ENCODE measurements at places on chromosomes 11 and 22.

DNA sequence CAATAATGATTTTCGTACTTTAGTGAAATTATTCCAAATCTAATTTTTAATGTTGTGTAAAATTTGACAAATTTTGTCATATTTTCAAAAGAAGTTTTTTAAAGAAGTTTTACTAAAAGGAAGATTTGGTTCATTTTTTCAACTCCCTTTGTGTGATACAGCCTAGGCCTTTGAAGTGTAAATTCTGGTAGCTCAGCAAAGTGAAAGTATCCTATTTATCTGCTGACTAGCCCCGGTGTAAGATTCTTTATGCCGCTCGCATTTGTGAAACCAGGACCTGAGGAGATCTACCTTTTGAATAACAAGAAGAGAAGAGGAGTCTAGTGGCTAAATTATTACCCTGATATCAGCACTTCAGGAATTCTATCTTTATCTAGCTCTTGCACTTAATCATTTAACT, 177.4 kb downstream of the JRKL start:
- no peak for DNase-seq

- DNase-seq = no peak
Observed at GRCh38 chr11:34667810-34668582, 47.1 kb downstream of the EHF start.

GRCh38 chr11:85685125-85685819, 723 bp downstream of the CCDC89 start:
- DNase-seq = no peak

- no peak for DNase-seq
Observed at GRCh38 chr22:44049486-44050231, 25.6 kb downstream of the PARVB start.

GRCh38 chr22:39638958-39639357, 68.4 kb downstream of the CACNA1I start:
- no peak for DNase-seq

DNA sequence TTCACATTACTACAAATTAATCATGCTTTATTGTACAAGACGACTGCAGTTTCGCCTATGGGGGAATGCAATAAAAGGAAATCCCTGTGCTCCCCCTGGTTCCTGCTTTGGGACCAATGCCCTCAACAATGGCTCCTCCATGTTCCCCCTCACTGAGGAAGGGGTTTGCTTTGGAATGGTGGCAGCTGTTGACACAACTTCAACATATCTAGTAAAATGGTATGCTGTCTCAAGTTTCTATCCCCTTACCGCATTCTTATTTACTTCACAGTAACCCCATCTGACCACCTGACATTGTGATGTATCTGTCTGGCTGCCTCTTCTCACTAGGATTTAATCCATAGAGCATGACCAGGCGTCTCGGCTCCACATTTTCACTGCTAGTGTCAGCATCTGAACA, 48.8 kb downstream of the PIWIL3 start:
- DNase-seq = no peak

DNA sequence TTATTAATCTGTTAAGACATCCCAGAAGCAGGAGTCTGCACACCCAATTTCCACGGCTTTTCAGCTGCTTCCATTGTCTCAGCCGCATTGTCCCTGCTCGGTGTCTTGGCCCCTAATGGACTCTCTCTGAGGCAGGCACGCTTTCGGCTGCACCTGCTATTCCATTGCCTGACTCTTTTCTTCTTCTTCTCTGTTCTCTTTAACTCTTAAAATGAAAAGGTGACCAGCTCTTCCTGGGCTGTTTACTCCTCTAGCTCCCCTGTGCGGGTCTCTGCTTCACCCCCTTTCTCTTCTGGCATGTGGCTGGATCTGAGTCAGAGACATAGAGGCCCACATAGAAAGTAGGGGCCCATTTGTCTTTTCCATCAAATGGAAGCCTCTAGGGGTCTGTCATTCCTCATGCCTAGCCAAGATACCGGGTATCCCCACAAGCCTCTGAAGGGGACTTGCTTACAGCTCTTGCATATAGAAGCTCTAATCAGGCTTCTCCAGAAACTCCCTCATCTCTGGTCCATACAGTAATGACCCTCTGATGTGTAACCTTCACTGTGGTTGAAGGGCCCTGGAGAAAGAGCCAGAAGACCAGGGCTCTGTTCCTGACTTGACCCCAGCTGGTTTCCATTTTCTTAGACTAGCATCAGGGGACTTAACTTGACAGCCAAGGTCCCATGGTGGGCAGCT, 243.9 kb downstream of the ST3GAL4 start:
- no peak for DNase-seq

- DNase-seq = no peak
Observed at GRCh38 chr11:74490941-74491340, 2.6 kb downstream of the LIPT2 start.

DNA sequence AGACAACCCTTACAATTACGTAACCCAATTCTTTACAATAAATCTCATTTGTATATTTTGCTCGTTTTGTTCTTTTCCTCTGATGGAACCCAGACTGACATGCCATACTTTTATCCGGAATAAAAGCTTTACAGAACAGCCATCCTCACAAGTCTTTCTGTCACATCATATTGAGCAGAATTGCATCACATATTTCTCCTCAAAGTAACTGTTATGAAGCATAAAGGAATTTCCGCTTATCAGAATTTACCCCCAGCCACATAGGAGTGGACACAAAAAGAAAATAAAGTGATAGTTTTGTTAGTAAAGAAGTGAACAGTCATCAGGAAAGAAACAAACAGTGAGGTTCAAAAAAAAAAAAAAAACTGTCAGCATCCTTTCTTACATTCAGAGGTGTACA, 539.5 kb upstream of the LUZP2 start:
- DNase-seq = no peak

- no peak for DNase-seq
Observed at GRCh38 chr11:120998581-120998980, 25.3 kb upstream of the TBCEL start.

GRCh38 chr11:125075900-125076317, 12.8 kb downstream of the SLC37A2 start:
- DNase-seq = no peak

GRCh38 chr11:86062719-86063118, 6.2 kb downstream of the PICALM start:
- DNase-seq = no peak

DNA sequence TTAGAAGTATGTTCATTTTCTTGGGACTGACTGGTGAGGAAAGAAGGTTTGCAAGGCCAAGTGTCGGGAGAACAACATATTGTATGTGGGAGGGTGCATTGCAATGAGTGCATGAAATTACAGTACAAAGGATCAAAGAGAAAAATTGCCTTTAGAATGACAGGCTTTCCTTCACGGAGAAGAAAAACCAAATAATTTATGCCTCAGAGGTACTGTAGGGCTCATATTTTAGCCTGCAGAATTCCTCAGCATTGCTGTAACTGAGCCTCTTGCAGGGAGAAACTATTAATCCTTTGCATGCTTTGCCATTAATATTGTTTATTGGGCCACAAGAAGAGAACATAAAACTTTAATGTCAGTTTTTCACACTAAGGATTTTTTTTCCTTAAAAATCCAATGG, 60.1 kb downstream of the LRRC4C start:
- DNase-seq = no peak

- no peak for DNase-seq
Observed at GRCh38 chr11:68523743-68524142, 63.2 kb downstream of the PPP6R3 start.

- DNase-seq = no peak
Observed at GRCh38 chr11:2134022-2135010, 4.9 kb downstream of the IGF2 start.

- no peak for DNase-seq
Observed at GRCh38 chr11:115473167-115473566, 31.0 kb downstream of the CADM1 start.

- no peak for DNase-seq
Observed at GRCh38 chr22:21100149-21101032, 54.6 kb downstream of the LRRC74B start.

- no peak for DNase-seq
Observed at GRCh38 chr11:1303973-1304372, 5.5 kb downstream of the TOLLIP start.

Data from amygdala (tissue), 56 donors.